ENCODE measurements at places on chromosomes 12 and 14.

GRCh38 chr14:75640876-75641275, 19.8 kb downstream of the ERG28 start:
- no peak for DNase-seq

DNA sequence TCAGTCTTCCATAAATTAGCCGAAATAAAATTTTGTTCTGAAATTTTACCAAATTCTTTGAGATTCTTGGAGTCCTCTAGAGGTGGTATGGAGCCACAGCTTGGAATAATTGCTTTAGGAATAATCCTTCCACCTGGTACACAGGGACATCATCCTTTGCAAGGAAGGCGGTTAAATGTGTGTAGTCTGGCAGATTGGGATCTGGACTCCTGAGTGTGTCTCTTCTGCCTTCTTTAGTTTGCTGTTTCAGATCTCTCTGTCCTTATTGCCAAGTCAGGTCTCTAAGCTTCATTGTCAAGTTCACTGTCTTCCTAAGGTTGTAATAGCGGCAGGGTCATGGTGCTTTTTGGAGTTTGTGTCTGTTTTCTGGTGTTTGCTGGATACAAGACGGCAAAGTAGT, 393.9 kb upstream of the RGS6 start:
- DNase-seq = no peak

DNA sequence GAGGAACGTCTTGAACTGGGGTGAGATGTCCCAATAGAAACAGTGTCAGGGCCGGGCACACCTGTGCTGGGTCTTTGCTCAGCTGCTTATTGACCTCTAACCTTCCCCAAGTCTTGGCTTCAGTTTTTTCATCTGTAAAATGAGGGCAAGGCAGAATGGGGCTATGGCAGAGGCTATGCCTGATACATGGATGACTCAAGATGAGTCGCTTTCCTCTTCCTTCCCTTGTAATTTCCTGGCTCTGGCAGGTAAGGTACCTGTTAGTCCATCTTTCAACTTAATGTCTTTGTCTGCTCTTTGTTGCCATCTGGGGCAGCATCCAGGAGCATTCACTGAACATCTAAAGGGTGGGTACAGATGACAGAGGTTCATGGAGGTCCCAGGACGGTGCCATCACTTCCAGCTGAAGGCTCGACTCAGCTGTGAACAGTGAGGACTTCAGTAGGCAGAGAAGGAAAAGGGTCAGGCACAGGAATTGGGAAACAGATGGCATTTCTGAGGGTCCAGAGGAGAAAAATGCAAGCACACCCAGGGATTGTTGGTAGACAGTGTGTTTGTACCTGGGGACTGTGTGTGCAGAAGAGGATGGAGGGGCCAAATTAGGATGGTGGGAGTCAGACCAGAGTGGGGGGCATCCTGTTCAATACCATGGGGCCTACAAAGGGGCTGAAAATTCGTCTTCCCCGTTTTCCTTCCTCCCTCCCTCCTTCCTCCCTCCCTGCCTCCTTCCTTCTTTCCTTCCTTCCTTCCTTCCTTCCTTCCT, 268.3 kb downstream of the VRK1 start:
- DNase-seq = no peak

GRCh38 chr14:104792945-104793702, 2.4 kb downstream of the AKT1 start:
- DNase-seq = no peak

GRCh38 chr12:58732894-58733293, 187.4 kb downstream of the LRIG3 start:
- no peak for DNase-seq

DNA sequence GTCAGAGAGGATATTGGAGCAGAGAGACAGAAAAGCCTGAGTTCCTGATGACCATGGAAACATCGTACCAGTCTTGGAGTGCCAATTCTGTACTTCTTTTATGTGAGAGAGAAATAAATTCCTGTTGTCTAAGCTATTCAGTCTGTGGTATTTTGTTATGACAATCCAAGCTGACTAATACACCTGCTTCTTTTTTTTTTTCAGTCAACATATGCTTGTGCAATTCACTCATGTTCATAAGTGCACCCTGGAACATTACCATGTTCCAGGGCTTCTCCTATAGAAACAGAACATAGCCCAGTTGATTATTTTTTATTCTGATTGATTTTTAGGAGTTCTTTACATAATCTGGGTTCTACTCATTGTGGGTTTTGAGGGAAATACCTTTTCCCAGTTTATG, 1.7 kb upstream of the CHPT1 start:
- no peak for DNase-seq

DNA sequence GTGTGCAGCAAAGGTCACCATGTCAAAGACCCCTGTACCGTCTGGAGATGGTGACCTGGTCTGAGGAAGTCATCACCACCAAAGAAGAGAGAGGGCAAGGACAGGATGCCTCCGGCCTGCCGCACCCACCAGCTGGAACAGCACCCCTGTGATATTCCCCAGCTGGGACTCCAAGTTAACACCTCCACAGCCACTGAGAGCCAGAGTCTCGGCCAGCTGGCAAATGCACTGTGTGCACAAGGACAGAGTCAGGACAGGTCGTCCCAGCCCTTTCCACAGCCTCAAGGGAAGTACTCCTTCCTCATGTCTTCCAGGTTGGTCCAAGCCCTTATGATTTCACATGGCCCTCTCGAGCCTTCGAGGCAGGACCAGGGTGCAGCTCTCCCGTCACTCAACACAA, 19.3 kb upstream of the FKBP4 start:
- no peak for DNase-seq

DNA sequence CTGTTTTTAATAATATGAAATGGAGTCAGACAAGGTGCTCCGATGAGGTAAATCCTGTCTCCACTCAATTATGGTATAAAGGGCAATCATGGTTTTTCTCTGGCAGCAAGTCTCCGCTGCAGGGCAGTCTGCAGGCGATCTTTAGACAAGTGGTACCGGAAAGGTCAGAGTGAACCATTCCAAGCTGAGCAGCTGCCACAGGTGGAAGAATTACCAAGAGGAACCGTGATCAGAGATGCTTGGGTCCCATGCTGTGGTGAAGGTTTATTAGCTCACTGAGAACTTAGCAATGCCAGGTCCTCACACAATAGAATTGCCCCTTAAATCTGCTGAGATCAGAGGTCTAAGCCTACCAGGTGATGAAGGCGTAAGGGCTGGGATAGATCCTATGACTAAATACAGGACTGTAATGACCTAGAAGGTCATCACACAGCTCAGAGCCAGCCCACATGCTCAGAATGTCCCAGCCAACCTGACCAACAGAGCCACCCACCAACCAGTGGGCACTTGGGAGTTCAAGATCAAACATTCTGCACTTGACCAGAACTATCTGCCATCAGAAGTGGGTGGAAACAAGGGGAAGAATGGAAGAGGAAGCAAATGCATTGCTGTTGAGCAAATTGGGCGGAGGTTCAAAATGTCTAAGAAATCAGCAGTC, 175.2 kb upstream of the BCL2L14 start:
- no peak for DNase-seq

GRCh38 chr12:96431067-96431466, 30.8 kb upstream of the CDK17 start:
- DNase-seq = no peak

DNA sequence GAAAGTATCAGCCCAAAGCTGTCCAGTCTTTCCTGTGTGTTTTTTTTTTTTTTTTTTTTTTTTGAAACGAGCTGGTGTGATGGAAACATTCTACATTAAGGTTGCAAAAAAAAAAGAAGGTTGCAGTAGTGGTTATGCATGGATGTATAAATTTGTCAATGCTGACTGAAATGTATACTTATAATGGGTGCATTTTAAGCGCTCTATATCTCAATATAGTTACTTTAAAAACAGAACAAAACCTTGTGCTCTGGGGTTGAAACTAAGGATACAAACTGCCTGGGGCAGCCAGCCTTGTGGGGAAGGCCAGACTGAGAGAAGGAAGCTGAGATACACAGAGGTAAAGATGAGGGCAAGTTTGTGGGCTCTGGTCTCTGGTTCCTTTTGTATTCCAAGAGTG, 87.3 kb upstream of the RMST start:
- no peak for DNase-seq

DNA sequence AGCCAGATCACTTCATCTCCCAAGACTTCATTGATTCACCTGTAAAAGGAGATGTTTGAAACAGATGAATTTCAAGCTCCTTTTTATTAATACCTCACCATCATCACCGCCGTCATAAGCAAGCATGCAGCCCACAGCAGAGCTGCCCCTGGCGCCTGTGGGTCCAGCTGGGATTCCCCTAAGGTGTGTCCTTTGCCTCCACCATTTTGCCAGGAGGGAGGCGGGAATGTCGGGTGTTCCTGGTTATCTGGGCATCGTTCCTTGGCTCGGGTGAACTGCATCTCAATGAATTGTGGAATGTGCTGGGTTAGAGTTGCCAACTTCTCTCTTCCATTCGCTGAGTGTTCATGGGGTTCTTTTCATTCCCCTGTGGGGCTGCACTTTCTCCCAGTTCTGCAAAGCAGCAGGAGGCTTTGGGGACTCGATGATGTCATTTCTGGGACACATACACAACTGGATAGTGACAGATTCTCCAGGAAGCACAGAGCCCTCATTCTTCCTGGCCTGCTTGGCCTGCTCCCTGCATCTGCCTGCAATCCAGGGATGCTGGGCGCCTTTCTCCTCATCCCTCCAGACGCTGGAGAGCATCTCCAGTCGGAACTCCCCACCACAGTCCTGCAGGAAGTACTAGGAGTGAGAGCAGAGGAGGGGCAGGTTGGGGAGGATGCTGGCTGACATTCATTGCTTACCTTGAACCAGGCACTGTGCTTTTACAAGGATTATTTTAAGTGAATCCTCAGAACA, 10.1 kb downstream of the CCND2 start:
- DNase-seq = no peak

DNA sequence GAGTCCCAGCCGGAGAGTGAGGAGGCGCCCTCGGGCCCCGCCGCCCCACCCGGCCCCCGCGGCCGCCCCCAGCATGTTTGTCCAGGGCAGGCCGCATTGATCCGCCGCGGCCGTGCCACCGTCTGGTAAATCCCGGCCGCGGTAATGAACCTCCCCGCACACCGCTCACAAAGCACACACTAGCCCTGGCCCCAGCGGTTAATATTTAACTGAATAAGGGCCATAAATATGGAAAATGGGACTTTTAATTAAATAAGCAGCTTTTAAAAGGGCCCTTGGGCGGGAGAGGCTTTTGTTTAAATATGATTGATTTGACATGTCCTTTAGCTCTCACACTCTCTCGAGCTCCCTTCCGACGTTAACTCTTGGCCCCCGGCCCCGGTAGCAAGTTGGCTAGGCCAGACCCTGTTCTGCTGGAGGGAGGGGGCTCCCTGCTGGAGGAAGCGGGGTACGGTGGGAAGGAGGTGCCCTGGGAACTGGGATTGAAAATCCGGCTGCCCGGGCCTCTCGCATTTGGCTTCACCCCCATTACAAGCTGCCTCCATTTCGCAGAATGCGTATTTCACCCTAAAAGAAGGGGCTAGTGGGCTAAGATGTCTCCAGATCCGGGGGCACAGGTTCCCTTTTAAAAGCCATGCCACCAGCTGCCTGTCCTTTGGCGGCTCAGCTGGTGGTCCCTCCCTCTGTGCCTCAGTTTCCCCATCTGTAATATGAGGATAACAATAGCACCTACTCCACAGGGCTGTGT, 199.8 kb downstream of the RBM19 start:
- DNase-seq = no peak

- no peak for DNase-seq
Measured at GRCh38 chr12:60977966-60978365, 1282.2 kb upstream of the USP15 start.

GRCh38 chr12:57496822-57497221, 9.0 kb downstream of the MARS1 start:
- no peak for DNase-seq
